Renal pelvis (tissue), 12 donors: ENCODE measurements at places on chromosomes 4 and X. TPM values are rescaled to one million over a fixed set of nuclear protein-coding genes. Genes with fewer than 3 reads are reported as not detected.
A peak's percentile ranks its signal among the peaks of the same experiment; 100 is the strongest.

GRCh38 chr4:122142687-122143086 lies 9.4 kb upstream of the BLTP1 start:
- DNase-seq: no peak

DNA sequence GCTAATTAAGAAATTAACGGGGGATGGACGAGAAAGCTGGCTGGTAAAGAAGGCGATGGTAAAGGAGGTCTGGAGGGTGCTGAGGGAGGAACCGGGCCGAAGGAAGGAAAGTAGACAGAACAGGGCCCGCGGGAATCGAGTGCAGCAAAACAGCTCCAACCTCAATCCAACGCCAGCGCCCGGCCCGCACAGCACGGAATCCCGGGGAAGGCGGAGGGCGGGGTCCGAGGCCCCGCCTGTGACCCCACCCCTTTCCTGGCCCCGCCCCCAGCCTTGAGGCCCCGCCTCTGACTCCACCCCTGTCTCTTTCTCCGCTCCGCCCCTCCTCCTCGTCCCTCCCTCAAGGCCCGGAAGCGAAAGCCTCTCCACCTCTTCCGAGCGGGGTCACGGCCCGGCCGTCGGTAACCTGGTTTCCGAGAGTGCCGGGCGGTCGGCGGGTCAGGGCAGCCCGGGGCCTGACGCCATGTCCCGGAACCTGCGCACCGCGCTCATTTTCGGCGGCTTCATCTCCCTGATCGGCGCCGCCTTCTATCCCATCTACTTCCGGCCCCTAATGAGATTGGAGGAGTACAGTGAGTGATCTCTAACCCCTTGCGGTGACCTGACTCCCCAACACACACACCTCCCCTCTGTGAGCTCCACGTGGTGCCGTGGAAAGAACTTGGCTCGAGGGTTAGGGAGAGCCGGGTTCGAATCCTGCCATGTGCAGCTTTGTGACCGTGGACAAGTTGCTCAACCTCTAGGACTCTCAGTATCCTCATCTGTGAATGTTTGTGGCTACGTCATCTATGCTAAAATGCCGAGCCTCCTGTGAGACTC lies at the start of gene SMIM20:
Gene SMIM20, plus strand, starts transcription at position 370 of the 819 bp plus-strand sequence. Its CDS starts 94 bp downstream, at position 464.
- peak; percentile 86 for DNase-seq

DNA sequence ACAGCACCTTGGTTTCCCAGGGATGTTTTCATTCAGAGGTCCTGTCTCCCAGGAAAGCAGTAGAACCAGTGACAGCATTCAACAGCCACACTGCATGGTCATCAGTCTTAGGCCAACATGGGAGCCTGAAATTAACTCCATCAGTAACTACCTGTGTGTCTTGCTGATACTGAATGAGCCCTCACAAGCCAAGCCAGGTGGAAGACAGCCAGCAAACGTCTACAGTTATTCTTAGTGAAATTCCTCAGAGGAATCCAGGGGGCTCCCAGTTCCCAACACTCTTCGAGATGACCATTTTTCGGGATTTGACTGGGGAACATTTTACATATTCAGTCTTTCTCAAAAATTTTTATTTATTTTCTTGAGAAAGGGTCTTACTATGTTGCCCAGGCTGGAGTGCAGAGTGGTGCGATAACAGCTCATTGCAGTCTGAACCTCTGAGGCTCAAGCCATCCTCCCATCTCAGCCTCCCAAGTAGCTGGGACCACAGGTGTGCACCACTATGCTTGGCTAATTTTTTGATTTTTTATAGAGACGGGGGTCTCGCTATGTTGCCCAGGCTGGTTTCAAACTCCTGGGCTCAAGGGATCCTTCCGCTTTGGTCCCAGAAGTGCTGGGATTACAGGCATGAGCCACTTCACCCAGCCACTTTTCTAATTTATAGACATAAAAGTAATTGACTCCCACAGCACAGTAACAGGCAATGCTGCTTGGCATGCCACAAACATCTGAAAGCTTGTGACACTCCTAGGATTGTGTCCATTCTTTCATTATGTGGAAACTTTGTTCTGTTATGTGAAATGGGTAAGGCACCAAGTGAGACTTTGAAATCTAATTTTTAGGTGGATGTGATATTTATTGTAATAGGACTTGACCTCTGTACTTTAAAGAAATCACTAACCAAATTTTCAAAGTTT lies 116.9 kb downstream of the SOWAHB start:
- DNase-seq: no peak

DNA sequence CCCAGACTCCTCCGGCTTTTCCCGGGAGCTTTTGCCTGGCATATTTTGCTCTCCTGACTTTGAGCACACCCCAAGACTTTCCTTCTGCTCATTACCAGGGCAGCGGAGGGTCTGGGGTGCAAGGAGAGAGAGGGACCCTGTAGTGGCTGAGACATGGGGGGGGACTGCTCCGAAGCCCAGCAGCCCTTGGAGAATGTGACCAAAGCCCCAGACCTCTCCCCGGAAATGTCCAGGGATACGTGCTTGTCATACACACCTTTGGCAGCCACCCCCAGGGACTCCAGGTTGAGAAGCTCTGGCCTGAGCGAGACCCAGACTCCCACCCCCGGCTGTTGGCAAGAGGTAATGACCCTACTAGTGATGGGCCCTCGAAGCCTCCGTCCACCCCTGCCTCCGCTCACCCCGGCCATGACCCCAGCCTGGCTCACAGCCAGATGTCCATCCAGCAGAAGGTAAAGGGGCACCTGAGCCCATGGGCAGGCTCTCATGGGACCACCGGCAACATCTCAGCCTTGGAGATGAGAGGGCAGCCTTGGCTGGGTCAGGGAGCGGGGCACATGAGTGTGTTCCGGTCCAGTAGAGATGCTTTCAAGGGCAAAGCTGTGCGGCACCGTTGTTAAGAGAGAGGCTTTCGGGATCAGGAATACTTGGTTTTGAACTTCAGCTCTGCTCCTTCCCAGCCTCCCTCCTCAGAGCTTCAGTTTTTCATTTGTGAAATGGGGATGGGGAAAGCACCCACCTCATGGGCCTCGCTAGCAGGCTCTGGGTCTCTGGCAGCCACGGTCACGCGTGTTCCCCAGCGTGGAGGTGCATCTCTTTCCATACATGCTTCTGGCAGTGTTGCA lies 2.0 kb downstream of the PSAPL1 start:
- DNase-seq: no peak

GRCh38 chr4:40409835-40410234 lies 74.7 kb downstream of the CHRNA9 start:
- DNase-seq: no peak

- no peak for DNase-seq
Measured at GRCh38 chr4:4396628-4397440, 9.9 kb downstream of the NSG1 start.

DNA sequence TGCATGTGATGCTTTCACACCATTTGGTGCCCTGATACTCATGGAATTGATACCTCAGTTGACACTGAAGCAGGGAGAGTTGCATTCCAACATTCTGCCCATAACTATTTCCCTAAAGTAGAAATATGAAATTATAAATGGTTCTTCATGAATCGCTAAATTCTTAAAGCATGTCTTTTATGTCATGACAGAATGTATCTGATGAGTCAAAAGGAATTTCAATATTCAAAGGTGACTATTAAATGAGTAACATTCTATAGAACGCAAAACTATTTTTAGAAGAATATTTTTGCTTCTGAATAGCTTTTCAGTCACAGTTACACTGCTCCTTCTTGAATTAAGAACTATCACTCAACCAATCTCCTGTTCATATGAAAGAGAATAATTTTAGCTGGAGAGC lies 152.8 kb downstream of the ADGRA3 start:
- no peak for DNase-seq

DNA sequence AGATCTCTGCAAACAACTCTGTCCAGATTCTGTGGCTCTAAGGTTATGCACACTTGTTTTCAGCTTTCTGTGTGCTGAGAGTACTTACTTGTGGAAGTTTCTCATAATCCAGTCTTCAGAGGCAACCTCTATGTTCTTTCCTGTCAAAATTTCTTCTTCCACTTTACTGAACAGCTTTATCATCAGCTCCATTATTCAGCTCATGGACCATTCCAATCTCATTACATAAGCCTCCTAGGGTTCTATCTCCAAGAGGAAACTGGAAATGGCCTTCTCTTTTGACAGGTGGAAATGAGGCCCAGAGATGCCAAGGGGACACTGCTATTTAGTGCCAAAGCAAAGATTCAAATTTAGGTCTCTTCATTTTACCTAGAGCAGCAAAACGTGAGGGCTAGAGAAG lies 61.3 kb downstream of the CHRDL1 start:
- DNase-seq: no peak

DNA sequence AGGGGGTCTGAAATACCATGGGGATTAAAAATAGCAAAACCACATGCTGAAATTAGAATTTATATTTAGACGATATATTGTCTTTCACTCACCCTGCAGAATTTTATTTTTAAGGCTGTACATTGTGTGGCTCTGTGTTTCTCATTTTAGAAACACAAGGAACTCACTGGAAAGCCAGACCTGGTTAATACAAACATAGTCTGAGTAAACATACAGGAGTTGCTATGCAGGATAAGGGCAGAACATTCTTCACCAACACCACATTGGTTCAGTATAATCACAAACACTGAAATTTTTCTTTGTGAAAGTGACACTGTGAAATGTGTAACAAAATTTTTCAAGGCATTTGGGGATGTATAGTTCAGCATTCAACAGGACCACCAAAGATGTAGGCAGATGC lies 115.5 kb downstream of the ARX start:
- DNase-seq: no peak

DNA sequence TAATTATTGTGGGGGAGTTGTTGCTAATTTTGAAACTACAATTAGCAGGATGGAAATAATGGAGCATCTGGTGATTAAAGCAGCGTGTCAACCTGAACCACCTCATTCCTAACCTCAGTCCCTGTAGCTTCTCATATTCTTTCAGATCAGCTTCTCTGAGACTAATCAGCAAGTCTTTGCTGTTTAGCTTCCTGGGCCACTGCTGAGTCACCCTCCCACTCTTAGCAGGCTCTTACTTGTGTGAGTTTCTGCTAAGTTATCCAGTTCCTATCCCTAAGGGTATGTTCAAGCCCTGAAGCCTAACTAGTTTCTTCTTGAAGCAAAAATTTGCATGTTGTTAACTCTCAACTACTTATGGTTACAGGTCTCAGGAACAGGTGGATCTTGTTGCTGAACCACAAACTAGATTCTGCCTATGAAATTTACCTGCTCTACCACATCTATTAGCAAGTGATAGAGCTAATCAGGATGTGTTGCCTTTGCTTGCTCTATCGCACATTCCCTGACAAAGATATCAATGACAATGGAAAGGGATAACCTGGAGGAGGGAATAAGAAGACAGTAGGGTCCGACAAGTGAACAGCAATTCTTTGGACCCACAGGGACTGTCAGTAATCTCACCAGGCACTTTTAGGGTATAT lies 134.2 kb downstream of the EIF4E start:
- no peak for DNase-seq

- no peak for DNase-seq
Measured at GRCh38 chr4:117821834-117822233, 212.5 kb upstream of the NDST3 start.

- DNase-seq: no peak
Measured at GRCh38 chr4:138696058-138696457, 319.5 kb upstream of the NOCT start.

RGN gene
- 32.3 TPM for polyA plus RNA-seq

SLC49A3 gene
- polyA plus RNA-seq: 7.4 TPM
